ENCODE measurements at places on chromosomes 1 and 21.
A peak's percentile ranks its signal among the peaks of the same experiment; 100 is the strongest.

DNA sequence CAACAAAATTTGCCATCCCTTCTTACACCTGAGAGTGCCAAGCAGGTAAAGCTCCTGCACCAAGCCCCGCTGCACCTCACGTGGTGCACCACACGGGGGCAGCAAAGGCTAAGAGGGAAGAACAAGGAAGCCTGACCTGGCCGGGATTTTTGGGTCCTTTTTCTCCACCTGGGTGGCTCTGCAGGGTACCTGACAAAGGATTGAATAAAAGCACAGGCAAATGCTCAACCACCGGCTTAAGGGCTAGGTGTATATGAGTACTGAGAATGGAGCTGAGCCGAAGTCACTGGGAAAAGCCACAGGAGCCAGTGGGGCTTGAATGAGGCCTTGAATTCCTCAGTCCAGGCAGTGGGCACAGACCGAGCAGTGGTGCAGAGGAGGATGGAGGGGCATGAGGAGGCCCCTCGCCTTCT, 36.4 kb downstream of the ZNF697 start:
- peak; percentile 67 for DNase-seq

DNA sequence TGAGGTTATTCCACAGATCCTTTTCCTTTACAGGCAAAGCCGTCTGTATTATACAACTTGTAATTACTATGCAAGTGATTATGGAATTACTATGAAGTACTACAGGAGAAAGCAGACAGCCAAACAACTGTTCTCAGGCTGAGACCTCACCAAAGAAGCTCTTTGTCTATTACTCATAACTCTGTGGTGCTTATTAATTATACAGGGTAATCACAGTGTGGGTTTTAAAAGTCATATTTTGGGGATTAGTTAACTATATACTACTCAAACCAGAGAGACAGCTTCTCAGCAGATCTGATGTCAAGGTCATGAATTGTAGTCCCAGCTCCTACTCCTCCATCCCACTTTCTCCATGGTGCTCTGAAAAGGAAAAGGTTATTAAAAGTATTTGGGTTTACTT, 49.6 kb downstream of the CTTNBP2NL start:
- DNase-seq, result no peak

- DNase-seq, result no peak
These were observed 233.0 kb upstream of the KAZN start for GRCh38 chr1:14365301-14365988.

DNA sequence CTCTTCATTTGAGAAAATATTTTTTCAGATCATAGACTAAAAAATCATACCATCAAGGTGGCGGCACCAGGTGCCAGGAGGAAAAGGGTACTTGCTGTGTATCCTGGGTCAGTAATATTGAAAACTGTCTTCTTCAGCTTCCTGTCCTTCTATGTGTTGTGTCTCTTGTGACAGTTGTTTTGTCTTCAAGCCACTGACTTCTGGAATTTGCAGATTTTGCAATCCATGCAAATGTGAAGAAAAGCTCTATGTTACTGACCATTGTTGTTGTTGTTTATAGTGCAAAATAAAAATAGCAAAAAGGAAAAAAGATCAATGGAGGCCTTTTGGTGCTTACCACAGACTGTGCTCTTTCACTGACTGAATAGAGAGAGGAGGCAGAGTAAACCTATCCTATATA, 83.2 kb upstream of the RHOU start:
- DNase-seq, result no peak

GRCh38 chr1:95369985-95370690, 136.1 kb downstream of the RWDD3 start:
- DNase-seq, result no peak

DNA sequence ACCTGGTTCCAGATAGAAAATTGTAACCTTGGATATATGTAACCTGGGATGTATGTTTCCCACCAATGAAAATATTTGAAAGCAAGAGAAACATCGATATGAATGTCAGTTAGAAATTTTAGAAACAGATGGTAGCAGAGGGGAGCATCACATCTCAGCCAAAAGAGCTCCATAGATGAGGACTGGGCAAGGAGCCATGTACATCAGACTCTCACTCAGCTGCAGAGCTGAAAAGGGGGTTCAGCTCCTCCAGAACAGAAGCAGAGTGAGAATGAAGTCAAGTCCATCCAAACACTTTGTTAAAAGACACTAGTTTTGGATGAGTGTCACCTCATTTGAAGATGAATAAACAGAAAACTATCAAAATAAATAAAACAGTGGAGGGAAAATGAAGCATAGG, 202.4 kb downstream of the HMCN1 start:
- no peak for DNase-seq

- no peak for DNase-seq
These were observed 716.4 kb downstream of the AMY1C start for GRCh38 chr1:104466068-104466467.

DNA sequence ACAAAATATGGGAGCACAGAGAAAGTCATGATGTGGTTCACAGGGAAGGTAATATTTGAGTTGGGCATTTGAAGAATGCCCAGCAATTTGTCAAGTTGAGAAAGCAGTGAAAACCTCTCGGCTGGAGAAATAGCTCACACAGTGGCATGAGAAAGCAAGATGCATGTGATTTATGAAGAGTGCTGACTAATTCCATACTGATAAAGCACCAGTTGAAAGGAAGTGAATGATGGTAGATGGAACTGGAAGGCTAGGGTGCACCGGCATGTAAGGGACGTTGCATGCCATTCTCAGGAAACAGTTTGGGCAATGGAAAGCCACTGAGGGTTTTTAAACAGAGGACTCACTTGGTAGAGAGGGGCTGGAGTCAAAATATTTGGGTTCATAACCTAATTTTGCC, 53.5 kb upstream of the MTF2 start:
- no peak for DNase-seq
